Hematopoietic multipotent progenitor cell treated with erythropoietin and hydrocortisone succinate and interleukin-3 and kit ligand, for 15 days (in vitro differentiated cells): ENCODE measurements at places on chromosomes 1 and 21.

DNA sequence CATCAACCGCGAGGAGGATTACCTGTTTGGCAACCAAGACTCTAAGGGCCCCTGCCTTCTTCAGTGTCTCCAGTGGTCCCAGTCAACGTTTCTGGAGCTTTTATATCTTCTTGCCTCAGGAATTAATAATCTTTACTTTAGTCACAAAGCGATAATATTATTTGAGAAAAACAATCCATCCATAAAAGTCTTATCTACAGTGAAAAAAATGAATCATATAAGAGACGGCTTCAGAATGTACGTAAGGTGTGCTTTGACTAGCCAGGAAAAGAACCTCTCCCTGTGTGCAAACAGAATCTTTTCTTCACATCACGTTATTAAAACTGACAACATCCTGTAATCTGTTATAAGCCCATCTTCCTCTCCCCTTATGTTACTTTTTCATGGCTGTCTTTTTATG, at the start of gene REG4:
Gene REG4, minus strand, starts transcription at position 74 of the 400 bp plus-strand sequence. CDS start 2,691 bp downstream, outside the sequence.
- no peak for DNase-seq

DNA sequence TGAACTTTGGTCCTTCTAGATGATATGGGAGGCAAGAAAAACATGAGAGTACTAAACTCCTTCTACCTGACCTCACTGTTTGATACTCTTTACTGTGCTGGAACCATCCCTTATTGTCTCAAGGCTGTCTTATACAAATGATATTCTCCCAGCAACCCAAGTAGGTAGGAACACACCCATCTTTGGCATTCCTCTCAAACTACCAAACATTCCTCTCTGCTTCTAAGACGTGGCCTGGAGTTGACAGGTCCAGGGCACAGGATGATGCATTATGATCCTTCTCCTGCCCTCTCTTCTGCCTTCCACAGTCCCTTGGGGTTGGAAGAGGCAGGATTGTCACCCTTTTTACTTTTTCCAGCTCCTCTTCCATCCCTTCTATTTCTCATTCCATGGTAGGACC, 90.5 kb downstream of the SPATA17 start:
- no peak for DNase-seq

DNA sequence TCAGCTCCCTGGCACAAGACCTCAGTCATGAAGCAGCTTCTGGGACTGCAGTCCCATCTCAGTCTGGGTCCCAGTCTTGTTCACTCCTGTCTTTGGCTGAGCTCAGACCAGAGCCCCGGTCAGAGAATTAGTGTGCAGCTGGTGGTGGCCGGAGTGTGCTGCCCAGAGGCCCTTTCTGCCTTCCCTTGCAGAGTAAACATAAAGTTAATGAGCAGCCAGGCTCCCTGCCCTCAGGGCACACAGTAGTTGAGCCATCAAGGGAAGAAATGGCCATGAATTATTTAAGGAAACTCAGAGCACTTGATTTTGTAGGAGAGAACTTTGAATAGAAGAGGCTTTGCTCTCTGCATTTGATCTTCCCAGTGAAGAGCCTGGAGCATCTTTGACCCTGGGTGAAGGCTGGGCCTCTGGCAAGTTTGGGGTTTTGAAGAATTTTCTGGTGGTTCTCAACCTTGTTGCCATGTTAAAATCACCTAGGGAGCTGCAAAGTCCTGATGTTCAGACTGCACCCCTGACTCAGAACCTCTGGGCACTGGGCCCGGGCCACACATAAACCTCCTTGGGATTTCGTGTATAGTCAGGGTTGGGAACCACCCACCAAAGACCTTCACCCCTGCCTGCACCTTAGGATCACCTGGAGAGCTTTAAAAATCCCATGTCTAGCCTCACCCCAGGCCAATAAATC, 26.4 kb upstream of the SELENON start:
- DNase-seq: no peak

DNA sequence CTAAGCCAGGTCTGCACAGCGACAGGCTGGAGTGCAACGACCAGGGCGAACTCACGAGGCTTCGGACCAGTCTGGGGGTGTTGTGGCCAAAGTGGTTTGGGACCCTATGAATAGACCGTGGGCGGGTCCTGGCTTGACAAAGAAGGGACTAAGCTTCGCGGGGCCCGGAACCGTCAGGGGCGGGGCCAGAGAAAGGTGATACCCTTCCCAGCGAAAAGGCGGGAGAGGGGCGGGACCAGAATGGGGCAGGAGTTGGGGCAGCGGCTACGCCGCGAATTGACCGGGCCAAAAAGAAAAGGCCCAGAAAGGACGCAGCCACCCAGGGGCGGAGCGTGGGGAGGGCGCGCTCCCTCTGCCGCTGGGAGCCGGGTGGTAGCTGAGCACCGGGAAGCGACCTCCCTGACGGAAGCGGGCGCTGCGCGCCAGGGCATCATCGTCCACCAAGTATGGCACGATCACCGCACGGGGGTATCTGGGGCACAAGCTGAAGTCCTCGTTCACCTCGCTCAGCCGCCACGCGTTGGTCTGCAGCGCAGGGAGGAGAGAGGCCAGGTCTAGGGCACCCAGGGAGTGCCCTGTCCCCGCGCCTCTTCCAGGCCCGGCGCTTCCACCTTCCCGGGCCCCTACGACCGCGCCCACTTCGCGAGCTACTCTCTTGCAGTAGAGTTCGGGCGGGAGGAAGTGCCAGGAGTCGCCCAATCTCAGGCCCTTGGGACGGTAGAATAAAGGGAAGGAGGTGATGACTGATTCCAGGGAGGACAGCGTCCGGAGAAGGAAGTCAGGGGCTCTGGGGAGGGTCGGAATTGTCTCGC, 6.7 kb upstream of the FAM167B start:
- no peak for DNase-seq

DNA sequence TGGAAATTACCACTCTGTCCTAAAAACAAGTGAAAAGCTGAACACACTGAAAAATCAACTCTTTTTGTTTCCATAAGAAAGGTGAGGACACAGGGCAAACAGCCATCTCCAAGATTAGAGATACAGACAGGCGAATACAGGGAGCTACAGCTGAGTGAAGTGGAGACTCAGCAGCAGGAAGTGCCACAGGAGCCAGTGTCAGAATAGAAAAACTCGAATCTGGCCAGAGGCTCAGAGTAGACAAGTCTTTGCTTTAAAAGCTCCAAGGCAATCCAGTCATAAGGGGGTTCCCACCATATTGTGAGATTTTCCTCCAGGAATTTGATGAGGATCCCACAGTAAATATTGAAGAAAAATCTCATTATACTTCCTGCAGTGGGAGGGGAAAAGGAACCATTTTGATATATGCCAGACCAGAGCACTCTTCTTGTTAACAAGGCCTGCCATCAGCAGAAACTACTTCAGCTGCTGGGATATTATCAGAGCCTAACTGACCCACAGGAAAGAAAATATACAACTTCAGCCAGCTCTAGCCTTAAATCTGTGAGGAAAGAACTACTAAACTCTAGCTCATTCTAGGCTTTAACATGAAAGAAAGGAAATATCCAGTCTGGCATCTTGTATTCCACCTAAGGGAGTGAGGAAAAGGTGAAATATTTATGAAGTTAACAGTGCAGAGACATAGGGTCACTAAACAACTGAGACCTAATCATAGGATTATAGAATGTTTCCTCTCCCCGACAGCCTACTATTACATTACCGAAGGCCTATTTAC, 256.2 kb upstream of the OLFM3 start:
- no peak for DNase-seq

- no peak for DNase-seq
These were observed 535.0 kb downstream of the AJAP1 start for GRCh38 chr1:5189384-5189783.
